ENCODE measurements at places on chromosomes 2 and 18.

DNA sequence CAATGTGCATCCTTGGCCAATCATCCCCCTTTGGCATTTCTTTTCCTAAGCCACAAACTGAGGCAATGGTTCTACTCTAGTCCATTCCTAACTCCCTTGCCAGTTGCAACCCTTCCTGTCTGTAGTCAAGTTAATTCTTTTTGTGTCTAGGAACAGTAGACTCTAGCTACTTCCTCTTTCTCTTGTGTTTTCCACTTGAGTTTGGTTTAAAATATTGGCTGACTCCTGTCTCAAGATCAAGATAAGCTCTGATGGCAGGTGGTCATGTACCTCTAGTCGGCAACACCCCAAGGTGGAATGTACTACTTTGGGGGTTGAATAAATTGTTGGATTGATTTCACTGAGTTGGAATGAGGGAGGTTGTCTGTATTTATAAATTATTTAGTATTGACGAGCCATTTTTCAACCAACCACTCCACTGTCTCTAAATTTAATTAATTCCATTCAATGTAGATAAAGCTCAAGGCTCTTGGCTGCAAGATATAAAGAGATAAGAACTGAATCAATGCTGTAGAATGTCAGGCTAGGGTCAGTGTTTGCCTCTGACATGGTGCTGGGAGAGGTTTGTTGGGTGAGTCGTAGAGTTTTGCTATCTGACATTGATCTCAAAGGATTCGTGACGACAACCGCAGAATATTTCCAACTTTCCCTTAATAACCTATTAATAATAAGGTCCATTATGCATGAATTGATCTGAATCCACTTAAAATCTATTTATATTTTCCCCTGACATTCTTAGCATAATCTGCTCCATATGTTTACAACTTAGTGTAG, 188.7 kb upstream of the APCDD1 start:
- DNase-seq = no peak

- no peak for DNase-seq
Measured at GRCh38 chr18:22018366-22018765, 151.0 kb upstream of the GATA6 start.

DNA sequence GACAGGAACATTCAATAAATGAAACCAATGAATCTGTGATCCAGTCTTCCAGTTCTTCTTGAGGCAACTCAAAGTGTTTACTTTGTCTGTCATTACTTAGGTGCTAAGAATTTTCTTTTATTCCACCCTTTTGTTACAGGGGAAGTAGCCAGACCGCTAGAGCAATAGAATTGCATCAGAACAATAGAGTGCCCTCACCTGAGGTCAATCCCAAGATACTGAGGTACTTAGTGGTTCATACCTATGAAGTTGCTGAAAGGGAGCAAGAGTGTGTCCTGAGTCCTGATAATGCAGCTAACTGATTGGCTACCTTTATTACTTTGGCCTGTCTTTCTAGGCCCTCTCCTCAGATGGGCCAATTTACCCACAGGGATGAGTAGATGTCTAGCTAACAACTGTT, 359.4 kb upstream of the KCNH7 start:
- no peak for DNase-seq

- no peak for DNase-seq
Measured at GRCh38 chr2:238103465-238104225, 3.5 kb downstream of the ESPNL start.

- DNase-seq = no peak
Measured at GRCh38 chr18:13221869-13222855, 3.6 kb downstream of the LDLRAD4 start.

DNA sequence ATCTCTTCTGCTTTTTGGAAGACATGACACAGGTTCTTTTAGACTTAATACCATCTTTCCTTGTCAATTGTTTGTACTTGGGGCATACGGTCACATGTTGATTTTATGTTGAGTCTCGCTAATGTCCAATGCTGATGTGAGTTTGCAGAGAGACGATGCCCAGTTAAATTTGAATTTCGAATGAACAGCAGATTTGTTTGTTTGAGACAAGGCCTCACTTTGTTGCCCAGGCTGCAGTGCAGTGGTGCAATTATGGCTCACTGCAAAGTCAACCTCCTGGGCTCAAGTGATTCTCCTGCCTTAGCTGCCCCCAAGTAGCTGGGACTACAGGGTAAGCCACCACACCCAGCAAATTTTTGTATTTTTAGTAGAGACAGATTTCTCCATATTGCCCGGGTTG, 473.5 kb downstream of the RIT2 start:
- no peak for DNase-seq
